ENCODE measurements at places on chromosomes 11 and 22.
A peak's percentile ranks its signal among the peaks of the same experiment; 100 is the strongest.

GRCh38 chr11:45102810-45103621 is 43.4 kb upstream of the PRDM11 start:
- peak; percentile 89 for DNase-seq

DNA sequence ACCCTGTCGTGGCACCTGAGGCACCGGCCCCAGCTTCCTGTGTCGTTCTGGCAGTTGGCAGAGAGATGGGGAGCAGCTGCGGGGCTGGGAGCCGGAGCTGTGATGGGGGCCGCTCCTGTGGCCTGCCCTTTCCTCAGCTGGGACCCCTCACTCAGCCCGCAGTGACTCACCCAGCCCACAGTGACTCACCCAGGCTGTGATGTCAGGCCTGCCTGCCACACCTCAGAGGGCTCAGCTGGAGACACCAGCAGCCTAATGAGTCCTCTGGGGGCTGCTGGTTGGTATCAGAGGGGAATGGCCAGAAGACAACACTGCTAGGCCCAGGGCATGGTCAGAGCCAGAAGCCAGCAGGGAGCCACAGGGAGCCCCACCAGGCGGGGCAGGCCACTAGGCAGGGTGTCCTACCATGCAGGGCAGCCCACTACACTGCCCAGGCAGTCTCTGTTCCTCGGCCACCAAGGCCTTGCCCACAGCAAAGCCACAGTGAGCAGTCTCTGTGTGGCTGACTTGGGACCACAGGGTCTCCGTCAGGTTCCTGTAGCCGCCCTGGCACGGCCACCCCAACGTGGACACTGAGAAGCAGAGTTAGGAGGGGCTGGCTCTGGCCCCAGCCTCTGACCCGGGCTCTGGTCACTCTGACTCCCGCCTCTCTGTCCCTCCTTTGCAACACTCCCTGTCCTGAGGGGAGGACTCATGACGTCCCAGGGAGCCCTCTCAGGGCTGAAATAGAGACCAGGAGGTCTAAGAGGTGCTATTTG is 4.2 kb upstream of the FXYD2 start:
- DNase-seq: peak; percentile 54

DNA sequence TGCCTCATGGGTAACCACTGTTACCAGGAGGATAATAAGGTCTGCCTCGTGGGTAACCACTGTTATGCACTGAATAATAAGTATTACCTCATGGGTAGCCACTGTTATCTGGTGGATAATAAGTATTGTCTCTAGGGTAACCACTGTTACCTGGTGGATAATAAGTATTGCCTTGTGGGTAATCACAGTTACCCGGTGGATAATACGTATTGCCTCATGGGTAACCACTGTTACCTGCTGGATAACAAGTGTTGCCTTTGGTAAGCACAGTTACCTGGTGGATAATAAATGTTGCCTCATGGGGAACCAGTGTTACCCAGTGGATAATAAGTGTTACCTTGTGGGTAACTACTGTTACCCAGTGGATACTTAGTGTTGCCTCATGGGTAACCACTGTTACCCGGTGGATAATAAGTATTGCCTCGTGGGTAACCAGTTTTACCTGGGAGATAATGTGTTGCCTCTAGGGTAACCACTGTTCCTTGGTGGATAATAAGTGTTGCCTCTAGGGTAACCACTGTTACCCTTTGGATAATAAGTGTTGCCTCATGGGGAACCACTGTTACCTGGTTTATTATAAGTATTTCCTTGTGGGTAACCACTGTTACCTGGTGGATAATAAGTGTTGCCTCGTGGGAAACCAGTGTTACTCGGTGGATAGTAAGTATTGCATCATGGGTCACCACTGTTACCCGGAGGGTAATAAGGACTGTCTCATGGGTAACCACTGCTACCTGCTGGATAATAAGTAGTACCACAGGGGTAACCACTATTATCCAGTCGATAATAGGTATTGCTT is 10.6 kb upstream of the NXPE4 start:
- DNase-seq: peak; percentile 40

DNA sequence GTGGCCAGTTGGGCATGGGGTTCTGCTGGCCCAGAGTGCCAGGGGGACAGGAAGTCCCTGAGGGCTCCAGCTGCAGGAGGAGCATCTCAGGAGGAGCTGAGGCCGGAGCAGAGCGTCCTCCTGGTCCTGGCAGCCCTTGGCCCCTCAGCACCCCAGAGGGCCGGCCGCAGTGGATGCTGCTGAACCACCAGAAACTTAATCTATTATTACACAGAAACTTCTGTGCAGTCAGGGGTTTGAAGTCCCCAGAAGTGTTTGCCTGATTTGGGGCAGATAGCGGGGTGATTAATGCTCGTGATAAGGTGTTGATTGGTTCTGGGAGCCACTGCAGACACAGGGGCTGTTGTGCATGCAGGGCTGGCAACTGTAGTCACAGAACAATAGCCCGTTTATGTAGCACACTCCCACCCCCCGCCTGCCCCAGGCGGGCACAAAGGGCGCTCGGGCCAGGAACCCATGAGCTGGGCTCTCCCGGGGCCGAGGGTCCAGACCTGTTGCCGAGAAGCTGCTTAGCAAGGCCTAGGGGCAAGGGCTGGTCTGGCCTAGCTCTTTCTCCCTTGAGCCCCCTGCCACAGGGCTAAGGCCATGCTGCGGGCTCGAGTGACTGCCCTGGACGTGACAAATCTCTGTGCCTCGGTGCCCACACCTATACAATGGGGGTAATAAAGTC is 29.0 kb upstream of the KCNQ1OT1 start:
- DNase-seq: no peak

DNA sequence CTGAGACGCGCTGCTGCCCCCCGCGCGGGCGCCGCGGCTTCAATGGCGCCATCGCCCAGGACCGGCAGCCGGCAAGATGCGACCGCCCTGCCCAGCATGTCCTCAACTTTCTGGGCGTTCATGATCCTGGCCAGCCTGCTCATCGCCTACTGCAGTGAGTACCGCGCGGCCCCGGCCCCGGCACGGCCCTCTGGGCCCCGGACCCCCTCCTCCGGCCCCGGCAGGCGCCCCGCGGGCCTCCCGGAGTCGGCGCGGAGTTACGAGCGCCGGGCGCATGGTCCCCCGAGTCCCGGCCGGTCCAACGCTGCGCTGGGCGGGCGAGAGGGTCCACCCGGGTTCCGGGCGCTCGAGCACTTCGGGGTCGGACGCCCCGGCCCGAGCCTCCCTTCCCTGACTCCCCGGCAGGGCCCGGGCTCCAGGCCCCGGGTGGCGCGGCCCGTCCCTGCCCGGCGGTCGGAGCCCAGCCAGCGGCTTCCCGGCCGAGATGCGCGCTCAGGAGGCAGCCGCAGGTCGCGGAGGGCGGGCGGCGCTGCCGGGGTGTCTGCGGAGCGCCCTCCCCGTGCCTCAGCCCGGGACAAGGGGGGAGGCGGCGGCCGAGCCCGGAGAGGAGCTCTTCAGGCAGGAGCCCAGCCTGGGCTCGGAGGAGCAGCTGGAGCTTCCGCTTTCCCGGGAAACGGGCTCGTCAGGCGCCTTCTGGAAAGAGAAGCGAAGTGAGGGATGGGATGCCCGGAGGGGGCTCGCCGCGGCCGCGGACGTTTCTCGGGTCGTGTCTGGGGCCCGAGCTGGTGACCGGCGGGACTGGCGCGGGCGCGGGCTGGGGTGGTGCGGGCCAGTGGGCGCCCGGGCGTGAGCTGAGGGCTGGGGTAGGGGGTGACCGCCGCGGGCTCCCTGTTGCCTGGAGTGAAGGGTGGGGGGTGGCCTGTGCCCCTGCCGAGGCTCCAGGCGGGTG is 1337.8 kb downstream of the BRD1 start:
- no peak for DNase-seq

GRCh38 chr11:116607027-116607426 is 165.8 kb downstream of the BUD13 start:
- DNase-seq: no peak

DNA sequence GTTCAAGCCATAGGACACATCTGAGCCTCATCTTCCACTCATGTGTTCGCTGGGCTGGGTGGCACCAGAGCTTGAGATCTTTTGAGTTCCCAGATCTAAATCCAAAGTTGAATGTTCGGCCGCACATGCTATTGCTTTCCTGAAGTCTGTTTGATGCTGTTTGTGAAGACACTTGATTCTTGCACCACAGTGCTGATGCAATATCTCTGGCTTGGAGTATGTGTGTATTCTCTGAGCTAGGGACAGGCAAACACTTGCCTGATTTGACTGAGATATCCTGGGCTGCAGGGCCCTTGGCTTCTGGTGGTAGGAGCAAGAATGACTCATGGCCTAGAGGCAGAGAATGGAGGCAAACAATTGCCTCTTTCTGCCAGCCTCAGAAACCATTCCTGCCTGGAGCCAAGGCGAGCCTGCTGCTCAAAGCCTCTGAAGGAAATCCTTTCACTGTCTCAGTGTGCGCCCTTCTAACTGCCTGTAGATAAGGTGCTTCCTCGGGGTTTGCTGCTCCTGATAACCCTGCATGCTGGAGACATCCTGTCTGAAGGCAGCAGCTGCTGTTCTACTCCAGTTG is 73.0 kb downstream of the CYB5R2 start:
- peak; percentile 96 for DNase-seq

GRCh38 chr22:24489011-24489410 is 6.1 kb upstream of the UPB1 start:
- no peak for DNase-seq

DNA sequence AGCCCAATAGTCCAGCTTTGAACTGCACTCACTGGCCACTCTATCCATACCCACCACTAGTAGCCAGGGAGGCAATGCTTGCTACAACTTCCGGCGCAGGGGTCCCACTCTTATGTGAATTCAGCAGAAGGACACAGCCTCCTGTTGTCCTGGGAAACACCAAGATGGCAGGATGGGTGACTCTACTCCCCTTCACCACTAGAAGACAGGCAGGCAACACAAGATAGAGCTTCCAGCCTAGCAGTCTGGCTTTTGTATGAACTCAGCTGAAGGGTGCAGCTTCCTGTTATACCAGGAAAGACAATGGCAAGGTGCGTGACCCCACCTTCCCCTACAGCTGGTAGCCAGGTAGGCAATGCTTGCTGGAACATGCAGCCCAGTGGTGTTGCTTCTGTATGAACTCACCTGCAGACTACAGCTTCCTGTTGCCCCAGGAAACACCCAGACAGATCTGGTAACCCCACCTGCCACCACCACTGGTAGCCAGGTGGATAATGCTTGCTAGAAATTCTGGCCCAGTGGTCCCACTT is 205.2 kb upstream of the KIRREL3 start:
- no peak for DNase-seq

- DNase-seq: no peak
Observed at GRCh38 chr11:126072141-126072741, 9.6 kb upstream of the CDON start.

DNA sequence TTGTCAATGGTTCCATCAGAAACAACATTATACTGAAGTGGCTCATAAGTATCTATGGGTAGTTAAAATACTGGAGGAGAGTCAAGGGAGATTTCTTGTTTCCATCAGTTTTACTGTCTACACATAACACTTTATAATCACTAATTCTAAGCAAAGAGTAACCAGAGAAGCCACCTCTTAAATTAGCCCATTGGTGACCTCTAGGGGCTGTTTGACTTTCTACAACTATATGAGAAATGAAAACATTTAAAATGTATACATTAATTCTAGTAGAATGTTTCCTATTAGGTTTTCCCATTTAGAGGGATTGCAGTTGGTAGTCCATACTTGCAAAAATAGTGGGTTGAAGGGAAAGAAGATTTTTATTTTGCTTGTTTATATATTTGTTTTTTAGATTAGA is 504.3 kb downstream of the FAM181B start:
- peak; percentile 22 for DNase-seq

DNA sequence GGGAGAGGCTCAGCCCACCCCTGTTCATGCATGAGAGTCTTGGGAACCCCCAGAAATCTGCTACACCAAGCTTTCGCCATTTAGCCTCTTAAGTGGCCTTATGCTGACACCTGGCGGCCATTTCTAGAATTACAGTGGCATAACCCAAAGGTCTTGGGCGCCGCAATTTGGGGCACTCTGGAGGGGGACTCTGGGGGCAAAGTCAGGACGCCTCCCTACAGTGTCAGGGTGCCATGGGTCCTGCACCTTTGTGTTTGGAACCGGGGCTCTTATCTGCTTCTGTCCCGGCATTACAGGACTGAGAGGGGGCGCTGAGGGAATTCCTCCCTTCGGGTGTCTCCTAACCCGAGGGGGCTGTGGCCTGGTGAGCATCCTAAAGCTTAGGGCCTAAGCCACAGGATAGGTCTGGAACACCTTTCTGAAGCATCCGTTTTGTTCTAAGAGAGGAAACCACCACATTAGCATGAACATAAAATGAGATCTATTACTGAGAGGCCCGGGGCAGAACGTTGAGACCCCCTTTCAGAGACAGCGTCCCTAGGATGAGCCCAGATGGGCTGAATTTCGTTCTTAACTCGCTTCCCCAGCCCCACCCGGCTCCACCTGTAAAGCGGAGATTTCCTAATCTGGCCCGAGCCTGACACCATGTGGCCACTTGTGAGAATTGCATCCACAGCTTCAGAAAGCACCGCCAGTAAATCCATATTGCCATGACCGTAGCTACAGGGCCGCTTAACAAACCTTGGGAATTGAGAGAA is 9.3 kb downstream of the INS start:
- DNase-seq: peak; percentile 75

DNA sequence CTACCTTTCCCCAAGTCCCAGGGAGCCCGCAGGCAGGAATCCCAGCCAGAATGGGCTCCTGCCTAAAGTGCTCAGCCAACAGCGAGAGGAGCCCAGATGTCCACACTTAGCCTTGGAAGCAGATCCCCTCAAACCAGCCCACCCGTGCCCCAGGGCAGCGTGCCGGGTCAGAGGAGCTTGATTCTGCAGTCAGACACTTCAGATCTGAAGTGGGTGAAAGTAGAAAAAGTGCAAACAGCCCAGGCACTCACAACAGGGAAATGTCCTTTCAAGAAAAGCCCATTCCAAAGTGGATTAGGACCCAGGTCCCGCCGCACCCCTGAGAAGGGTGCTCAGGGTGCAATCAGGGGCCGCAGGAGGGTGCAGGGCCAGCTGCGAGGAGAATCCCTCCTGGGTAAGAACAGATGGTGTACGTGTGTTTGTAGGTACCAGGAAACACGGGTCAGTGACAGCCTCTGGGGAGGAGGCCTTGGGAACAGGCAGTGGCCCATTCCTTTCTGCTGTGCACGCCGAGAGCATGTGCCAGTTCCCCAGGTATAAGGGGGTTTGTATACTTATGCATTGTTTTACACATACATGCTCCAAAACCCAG is 17.7 kb downstream of the ELFN2 start:
- DNase-seq: no peak

DNA sequence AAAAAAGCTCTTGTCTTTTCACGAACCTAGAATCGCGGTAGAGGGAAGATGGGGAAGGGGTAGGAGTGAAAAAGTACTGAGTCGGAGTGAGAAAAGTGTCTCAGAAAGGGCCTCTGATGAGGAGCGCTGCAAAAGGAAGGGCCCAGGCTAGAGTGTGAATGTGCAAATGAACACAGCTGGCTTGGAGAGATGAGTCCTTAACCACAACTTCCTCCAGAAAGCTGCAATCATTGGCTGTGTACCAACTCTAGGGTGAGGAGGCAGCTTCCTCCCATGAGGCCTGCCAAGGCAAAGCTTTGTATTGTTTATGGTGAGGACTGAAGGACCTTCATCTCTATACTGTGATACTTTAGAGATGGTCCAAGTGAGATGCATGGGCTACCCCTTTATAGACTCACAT is 566.9 kb upstream of the ANO5 start:
- DNase-seq: no peak

- peak; percentile 76 for DNase-seq
Observed at GRCh38 chr11:95863486-95864140, 60.3 kb downstream of the MTMR2 start.
